Omental fat pad (tissue), 4 donors: ENCODE measurements at places on chromosomes 3 and 15.
A peak's percentile ranks its signal among the peaks of the same experiment; 100 is the strongest.

DNA sequence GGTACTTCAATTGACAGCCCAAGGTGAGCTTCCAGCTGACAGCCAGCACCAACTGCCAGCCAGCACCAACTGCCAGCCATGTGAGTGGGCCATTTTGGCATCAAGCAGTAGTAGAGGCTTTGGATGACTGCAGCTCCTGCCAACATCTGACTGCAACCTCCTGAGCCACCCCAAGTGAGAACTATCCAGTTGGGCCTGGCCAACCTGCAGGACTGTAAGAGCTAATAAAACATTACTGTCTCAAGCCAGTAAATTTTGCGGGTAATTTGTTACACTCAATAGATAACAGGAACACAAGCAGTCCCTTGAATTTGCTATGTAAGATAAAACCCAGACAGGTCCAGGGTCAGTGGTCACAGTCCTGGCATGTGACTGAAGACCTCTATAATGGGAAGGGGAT lies 29.7 kb downstream of the EPHB1 start:
- DNase-seq = no peak

DNA sequence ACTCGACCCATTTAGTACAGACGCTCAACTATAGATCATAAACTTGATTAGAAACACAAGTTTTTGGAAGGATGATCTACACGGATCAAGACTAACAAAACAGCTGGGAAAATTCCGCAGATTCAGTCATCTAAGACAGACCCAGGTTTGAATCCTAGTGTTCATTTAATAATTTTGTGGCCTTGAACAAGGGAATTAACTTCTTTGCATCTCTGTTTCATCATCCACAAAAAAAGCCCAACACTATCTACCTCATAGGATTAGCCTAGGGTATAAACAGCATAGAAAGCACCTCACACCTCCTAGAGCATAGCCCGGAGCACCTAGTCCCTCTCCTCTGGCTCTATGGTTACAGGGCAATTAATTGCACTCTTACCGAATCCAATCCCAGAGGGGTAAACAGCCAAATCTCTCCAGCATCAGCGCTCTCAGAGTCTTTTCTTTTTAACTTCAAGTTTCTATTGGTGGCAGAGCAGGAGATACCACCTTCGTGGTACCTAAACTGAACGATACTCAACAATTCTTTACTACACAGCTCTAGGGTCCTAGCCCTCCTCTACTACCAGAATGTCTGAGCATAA lies 3.5 kb downstream of the TBL1XR1 start:
- DNase-seq = no peak

- peak; percentile 16 for DNase-seq
These were observed 17.1 kb downstream of the CHST13 start for GRCh38 chr3:126540951-126541627.

DNA sequence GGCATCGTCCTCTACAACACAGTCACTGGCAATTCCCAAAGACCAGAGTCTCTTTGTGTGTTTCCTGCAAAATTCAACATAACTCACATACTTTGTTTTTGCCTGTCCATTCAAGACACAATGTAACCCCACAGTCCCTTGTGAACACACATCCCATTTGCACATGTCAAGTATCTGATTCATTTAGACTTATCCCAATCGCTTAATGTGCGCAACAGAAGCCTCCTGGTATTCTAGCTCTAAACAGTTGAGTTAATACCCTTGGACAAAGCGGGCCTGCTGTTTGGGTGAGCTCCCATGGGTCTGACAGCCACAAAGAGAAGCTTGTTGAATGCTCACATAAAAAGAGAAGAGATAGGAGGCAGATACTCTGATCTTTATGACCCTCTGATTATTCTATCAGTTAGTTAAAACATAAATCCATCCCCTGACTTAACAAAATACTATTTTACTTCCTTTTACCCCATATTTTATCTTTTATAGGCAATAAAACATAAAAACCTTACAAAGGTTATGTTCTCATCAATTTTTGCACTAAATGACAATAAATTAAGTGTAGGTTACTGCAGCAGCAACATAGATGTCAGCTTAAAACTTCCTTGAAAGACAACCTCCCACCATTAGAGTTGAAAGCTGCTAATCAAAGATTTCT lies 79.4 kb downstream of the ANXA2 start:
- no peak for DNase-seq

- no peak for DNase-seq
These were observed 12.6 kb downstream of the RPUSD3 start for GRCh38 chr3:9831253-9831652.

DNA sequence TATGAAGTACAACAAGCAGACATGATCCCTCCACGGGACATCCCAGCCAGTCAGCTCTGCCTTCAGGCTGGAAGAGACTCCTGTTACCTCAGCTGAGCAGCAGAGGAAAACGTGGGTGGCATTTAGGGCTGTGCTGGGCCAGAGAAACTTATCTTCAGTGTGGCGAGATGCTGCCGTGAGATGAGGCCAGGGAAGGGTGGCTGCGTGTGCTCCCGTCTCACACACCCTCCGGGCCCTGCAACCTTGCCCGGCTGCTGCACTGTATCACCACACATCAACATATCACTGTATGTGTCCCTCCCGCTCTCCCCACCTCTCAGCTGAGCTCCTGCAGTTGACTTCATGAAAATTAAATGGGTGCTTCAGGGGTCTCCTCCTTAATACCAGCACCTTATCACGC lies 23.4 kb downstream of the BMF start:
- no peak for DNase-seq

- DNase-seq = no peak
These were observed 453.7 kb downstream of the FGF12 start for GRCh38 chr3:192273697-192274010.

- no peak for DNase-seq
These were observed 51.5 kb downstream of the TIMP4 start for GRCh38 chr3:12107071-12107713.

GRCh38 chr3:184663356-184663755 lies 48.5 kb downstream of the MAGEF1 start:
- no peak for DNase-seq

GRCh38 chr3:132378048-132378762 lies 39.1 kb upstream of the DNAJC13 start:
- DNase-seq = no peak

DNA sequence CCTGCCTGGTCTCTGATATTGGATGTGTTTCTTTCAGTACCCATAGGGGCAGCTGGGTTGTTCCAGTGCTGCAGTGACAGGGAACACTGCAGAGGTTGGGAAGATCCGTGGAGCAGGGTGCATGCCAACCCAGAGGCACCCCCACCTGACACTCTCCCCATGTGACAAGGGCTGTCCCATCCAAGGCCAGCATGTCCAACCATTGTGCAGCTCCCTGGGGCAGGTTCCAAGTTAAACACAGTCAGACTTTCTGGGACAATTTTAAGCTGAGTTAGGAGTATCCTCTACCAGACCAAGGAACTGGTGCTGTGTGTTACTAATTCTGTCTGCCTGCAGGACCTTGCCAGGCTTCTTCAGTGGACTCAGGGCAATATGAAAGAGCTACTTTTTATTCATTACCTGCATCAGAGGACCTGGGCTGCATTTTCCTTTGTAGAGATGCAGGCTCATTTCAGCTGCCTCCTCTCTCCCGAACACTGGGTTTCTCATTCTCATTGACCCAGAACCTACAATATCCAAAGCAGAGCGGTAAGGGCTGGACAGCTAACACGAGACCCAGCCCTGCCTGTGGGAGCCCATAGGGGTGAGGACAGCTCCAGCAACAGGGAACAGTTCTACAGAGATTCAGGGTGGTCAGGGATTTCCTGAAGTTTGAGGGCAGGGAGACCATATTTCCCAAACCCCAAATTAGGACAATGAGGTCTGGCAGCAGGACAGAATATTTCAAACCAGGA lies 72.7 kb downstream of the SPSB4 start:
- DNase-seq = no peak

- DNase-seq = no peak
These were observed 136.6 kb downstream of the MCTP2 start for GRCh38 chr15:94367726-94368535.

GRCh38 chr3:46406788-46407611 lies at the start of the genes CCR5AS and CCRL2:
CCR5AS (minus strand) TSS chr3:46407066.
CCRL2 (plus strand) TSS chr3:46407259; CDS start chr3:46408080, 821 bp downstream.
- no peak for DNase-seq

- no peak for DNase-seq
These were observed 36.5 kb upstream of the SPTBN5 start for GRCh38 chr15:41930221-41930866.

DNA sequence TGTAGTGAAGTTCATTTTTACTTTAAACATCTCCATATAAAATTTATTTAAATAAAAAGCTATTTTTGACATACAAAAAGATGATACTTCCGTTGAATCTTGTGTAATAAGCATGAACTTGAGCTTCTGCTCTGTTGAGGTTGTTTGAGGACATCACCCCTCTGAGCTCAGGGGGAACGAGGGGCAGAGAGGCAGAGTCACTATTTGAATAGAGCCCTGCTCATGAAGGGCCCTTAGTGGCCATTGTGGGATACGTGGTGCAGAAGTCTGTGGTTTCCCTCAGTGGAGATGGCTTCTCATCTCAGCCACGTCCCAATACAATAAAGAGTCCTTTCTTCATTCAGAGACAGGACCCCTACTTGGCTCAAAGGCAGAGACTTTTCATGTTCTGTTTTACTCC lies 10.6 kb downstream of the CEMIP start:
- DNase-seq = no peak

GRCh38 chr3:185925353-185925752 lies 12.5 kb downstream of the TRA2B start:
- no peak for DNase-seq

GRCh38 chr15:58390118-58390517 lies 41.7 kb upstream of the LIPC start:
- no peak for DNase-seq

- DNase-seq = no peak
These were observed 115.7 kb downstream of the TMCC1 start for GRCh38 chr3:129777806-129778205.

GRCh38 chr15:48282216-48282615 lies 49.0 kb upstream of the DUT start:
- no peak for DNase-seq
